ENCODE measurements at places on chromosomes 5 and 9. TPM values are rescaled to one million over a fixed set of nuclear protein-coding genes. Genes with fewer than 3 reads are reported as not detected.

Gene OXCT1
- 18.8 TPM for total RNA-seq

Gene CCDC171
- 0.76 TPM for total RNA-seq

Gene SPEF2
- 5.3 TPM for total RNA-seq

Gene SPINK7
- total RNA-seq: not detected

Gene ISL1
- total RNA-seq: not detected

Gene SIT1
- total RNA-seq: not detected

Gene LEAP2
- total RNA-seq: not detected

Gene KCNN2
- not detected for total RNA-seq
